ENCODE measurements at places on chromosomes 3 and 15.

- DNase-seq: no peak
Measured at GRCh38 chr3:43210049-43211027, 76.0 kb upstream of the SNRK start.

GRCh38 chr3:37598808-37599581 is 262.7 kb upstream of the CTDSPL start:
- no peak for DNase-seq

- DNase-seq: no peak
Measured at GRCh38 chr3:38957296-38957695, 94.4 kb downstream of the SCN11A start.

- no peak for DNase-seq
Measured at GRCh38 chr3:25768851-25769250, 14.4 kb downstream of the NGLY1 start.

- DNase-seq: no peak
Measured at GRCh38 chr3:105832644-105833043, 36.2 kb downstream of the CBLB start.

- DNase-seq: no peak
Measured at GRCh38 chr15:66912001-66912400, 153.4 kb upstream of the SMAD3 start.

DNA sequence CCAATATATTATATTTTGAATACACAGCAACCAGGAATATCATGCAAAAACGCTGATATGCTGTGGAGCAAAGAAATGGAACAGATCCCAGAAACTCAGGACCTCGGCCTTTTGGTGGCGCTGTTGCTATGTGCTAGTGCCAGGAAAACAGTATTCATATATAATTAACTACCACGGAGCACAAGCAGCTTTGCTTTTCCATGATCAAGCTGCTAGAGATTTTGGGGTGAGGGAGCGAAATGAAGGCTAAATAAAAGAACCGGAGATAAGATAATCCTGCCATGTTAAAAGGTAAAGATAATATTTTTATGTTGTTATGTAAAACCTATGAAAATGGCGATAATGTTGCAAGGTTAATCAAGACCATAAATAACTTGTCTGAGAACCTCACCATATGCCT is 157.7 kb upstream of the FAM3D start:
- no peak for DNase-seq

DNA sequence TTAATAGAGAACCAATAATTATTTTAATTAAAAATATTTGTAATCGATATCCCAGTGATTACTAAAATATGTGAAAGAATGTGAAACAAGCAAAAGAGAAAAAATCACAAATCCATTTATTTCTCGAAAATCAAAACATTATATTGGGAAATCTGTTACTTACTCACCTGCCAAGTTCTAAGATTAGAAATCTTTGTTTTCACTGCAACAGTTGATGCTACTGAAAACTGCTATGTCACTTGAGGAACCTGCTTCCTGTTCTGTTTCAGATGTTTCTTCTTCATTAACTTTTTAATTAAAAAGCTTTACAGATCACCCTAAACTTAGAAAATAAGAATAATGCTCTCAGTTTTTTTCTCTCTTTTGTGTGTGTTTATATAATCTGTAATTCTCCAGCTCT is 13.7 kb upstream of the DPH6 start:
- DNase-seq: no peak

DNA sequence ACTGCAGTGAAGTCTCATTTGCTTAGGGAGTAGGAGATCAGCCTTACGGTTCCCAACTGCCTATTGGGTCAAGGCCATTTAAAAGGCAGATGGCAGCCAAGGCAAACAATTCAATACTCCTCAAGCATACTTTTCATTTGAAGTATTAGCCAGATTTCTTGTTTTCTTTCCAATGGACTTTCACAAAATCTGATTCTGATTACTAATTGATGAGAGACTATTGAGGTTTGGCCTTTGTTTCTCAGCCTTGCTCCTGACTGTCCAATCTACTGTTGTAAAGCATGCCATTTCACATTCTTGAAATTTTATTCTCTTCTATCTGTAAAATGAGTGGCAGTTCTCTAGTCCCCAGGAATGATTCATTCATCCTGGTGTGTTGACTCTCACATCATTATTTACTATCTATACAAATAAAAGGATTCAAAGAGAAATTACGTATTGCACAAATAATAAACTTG is 166.2 kb upstream of the TGFBR2 start:
- no peak for DNase-seq

DNA sequence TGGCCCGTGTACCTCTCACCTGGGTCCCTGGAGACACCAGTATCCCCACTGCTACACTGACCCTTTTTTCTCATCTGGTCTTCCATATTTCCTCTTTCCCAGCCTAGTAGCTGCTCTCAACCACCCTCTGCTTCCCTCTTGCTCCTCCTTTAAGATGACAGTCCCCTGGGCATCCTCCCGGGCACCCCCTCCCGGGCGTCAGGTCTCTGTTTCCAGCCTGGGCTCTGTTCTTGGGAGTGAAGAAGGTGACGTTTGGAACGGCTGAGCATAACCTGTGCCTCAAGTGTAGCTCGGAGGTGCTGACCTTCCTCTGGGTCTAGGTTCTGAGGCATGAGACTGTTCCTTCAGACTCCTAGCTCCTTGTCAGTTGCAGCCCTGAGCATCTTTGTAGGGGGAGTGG is 101.2 kb downstream of the VGLL4 start:
- DNase-seq: no peak

DNA sequence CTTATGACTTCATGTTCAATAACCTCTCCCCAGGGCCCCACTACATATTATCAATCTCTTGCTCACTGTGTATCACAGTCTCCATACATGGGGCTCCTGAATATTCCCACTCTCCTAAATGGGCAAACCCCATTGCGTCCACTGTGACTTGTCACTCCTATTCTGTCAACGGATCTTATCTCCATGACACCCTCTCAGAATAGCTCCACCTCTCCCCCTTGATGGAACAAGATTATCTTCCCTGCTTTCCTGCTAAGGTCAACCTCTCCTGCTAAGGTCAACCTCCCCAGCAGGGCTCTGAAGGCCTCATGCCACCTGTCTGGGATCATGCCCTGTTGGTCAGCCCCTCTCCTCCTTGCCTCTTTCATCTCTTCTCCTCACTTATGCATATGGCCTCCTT is 1.8 kb downstream of the CLDN18 start:
- no peak for DNase-seq

GRCh38 chr3:57158325-57158724 is 6.8 kb downstream of the IL17RD start:
- no peak for DNase-seq

GRCh38 chr3:97010881-97011657 is 196.7 kb downstream of the EPHA6 start:
- DNase-seq: no peak

- peak; percentile 70 for DNase-seq
Measured at GRCh38 chr3:170572665-170573253, 13.1 kb downstream of the SLC7A14 start.

All from GM12864 (cell line).